Heart right ventricle (tissue), 16 donors: ENCODE measurements at places on chromosomes 16 and 17. TPM values are rescaled to one million over a fixed set of nuclear protein-coding genes. Genes with fewer than 3 reads are reported as not detected.

The ORC6 gene
- 1.3 TPM for total RNA-seq

GRCh38 chr17:65173976-65174683, 37.0 kb downstream of the RGS9 start:
- DNase-seq = no peak

GRCh38 chr16:58205276-58206036, 7.5 kb upstream of the CSNK2A2 start:
- no peak for DNase-seq

DNA sequence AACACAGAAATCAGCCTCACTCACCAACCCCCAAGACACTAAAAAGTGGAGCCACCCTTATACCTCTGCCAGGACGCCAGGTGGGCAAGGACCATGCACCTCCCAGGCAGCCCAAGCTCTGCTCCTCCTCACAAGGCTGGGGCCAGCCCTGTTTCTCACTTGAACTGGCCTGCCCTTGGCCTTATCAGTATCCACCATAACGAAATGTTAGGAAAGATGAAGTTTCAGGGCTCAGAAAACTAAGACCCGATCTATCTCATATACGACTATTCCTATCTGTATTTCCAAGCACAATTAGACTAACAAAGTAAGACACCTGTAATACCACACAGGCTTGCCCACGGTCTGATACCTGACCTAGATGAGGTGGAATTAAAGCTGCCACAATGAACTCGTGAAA, 6.9 kb downstream of the FBXO31 start:
- no peak for DNase-seq

The OTOP3 gene
- not detected for total RNA-seq

- no peak for DNase-seq
Observed at GRCh38 chr16:70577256-70577698, 53.7 kb downstream of the SF3B3 start.

The RAB37 gene
- 2.5 TPM for total RNA-seq

The ALOX12B gene
- total RNA-seq = not detected

GRCh38 chr17:78255029-78255656, 23.7 kb downstream of the TMEM235 start:
- no peak for DNase-seq

DNA sequence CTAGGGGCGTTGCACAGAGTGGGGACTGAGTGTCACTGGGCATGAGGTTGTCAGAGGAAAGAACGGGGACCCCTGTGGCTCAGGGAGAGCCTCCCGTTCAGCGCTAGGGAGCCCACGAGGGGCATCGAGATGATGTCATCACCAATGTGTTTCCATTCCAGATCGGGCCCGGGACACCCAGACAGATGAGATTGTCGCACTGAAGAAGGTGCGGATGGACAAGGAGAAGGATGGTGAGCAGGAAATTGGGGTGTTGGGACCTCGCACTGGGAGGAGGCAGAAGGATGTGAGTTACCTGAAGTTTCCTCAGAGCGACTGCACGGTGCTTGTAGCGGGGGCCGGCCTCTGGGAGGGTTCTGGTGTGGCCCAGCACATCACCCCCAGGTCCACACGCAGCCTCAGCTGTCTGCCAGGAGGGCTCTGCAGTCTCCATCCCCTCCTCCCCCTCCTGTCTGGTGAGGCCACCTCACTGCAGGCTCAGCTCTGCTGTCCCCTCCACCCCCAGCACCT, 4.0 kb downstream of the CDK10 start:
- DNase-seq = no peak

DNA sequence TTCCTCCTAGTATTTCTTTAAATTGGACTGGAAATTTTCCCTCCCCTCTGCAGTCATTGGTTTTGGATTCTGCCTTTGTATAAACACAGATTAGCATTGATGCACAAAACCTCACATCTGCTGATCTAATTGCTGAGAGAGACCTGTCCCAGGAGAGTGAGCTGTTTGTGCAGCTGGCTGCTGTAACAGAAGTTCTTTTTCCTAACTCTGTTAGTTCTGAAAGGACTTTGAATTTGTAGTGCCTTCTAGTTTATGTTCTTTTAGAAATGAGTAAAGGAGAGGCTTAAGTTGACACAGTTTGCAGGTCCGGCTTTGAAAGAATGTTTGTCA, 45.2 kb upstream of the KPNB1 start:
- peak; percentile 73 for DNase-seq

DNA sequence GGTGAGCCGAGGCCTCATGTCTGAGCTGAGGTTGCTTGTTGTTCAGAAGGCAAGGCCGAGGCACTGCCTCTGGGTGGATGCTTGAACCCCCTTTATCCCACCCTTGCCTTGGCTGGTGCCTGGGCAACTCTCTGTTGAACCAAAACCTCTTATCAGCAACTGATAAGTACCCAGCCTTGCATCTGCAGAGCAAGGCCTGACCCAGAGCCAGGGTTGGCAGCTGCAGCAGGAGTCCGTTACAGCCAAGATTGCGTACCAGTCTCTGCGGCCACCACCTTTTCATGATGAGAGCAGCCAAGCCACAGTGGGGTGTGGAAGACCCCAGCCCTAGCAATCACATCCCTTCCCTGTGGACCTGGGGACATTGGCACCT, 118.3 kb downstream of the RAB11FIP4 start:
- peak; percentile 50 for DNase-seq

DNA sequence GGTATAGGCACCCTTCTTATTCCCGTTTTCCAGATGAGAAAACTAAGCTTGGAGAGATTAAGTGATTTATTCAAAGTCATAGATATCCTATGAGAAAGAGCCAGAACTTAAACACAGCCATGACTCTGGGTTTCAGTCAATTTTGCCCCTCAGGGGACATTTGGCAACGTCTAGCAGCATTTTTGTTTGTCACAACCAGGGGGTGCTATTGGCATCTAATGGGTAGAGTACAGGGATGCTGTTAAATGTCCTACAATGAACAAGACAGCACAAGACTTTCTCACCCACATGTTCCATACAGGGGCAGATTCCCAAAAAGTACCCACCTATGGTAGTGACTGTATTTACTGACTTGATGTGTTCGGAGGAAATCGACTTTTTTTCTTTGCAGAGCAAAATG, 4.8 kb upstream of the SHISA9 start:
- no peak for DNase-seq

The ZNF205 gene
- total RNA-seq = 5.8 TPM

GRCh38 chr17:82449131-82449882, 1.2 kb downstream of the CYBC1 start:
- peak; percentile 54 for DNase-seq

DNA sequence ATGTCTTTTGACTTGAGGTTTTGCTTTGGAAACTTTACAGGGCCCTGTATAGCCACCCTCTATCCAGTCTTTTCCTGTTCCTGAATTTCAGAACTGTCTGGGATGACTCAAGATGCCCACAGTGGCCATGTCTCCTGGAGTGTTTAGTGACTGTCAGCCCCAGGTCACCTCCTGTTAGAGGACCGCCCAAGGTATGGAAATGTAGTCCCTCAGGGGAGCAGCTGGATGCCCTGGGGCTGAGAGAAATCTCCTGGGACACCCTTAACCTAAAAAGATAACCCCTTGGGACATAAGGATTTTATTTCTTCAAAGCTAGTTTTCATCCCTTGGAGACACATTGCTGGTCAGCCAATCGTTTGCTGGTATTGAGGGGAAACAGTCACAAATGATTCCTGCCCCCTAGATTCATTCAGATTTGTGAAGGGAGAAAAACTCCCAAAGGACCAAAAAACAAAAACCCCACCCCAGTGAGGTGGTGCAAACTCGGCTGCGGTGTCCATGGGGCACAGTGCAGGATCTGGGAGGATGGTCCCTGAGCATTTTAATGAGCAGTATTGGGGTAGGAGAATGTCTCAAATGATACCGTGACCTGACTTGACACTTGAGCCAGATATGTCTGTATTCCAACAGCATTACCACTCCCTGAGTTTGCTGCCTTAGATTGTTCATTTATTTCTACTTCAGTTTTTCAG, 1.7 kb downstream of the ZNF267 start:
- DNase-seq = no peak

The ZFP3 gene
- 12.5 TPM for total RNA-seq

The MYOCD gene
- total RNA-seq = 42.1 TPM

The CD300LB gene
- 1.7 TPM for total RNA-seq
